Forelimb muscle (tissue), 1 donor: ENCODE measurements at places on chromosomes 13 and 19.
A peak's percentile ranks its signal among the peaks of the same experiment; 100 is the strongest.

- DNase-seq: no peak
Observed at GRCh38 chr13:105047676-105048295, 1487.7 kb downstream of the EFNB2 start.

DNA sequence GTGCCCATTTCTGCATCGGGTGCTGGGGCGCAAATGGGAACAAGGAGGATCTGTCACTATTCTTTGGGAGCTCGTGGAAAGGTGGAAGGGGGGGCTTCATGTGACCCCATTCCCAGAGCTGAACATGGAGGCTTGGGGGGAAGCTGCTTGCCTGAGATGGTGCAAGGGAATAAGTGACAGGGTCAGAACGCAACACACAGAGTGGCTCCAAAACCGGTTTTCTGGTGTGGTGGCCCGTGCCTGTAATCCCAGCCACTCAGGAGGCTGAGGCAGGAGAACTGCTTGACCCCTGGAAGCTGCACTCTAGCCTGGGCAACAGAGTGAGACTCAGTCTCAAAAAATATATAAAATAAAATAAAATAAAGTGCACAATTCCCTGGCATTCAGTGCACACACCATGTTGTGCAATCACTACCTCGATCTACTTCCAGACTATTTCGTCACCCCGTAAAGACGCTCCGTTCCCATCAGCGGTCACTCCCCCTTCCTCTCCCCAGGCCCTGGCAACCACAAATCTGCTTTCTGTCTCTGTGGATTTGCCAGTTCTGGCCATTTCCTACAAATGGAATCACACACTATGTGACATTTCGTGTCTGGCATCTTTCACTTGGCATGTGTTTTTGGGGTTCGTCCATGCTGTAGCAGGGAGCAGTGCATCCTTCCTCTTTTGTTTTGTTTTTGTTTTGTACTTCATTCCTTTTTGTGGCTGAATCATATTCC is 18.2 kb upstream of the COMP start:
- no peak for DNase-seq

GRCh38 chr19:34722353-34722752 is 11.7 kb upstream of the ZNF181 start:
- no peak for DNase-seq

DNA sequence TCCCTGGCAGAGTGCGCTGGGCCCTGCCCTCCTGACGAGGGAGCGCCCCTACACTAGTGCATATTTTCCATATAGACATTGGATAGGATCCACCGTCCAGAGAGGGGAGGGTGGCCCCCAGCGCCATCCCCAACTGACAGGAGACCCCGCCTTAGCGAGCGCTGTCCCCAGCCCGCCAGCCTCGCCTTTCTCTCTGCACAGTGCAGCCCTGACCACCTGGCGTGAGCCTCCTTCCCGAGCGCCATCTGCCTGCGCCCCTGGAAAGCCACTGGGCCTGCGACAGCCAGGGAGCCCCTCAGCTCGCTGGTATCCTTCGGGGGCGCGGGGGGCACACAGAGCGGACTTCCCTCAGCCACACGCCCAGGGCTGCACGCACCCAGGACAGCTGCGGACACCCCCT is 42.1 kb upstream of the ATP12A start:
- no peak for DNase-seq

- DNase-seq: no peak
Observed at GRCh38 chr13:50527188-50527587, 316.3 kb downstream of the DLEU7 start.

- no peak for DNase-seq
Observed at GRCh38 chr13:111629016-111629415, 308.6 kb downstream of the TEX29 start.

DNA sequence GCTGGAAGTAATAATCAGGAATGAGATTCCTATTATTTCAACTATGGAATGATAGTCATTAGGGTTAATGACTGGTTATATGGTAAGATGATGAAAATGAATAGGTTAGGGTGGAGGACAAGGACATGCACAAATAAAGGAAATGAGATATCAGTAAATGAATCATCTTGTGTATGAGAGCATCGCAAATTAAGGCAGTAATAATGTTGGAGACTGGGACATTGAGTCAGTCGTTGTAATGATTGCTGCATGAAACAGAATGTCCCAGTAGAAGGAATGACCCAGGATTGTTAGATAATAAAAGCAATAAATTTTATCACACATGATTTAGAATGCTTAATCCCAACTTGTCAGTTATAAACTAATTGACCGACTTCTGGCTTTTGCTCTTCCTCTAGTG is 1733.7 kb upstream of the PCDH20 start:
- DNase-seq: no peak

- DNase-seq: no peak
Observed at GRCh38 chr13:48819899-48820298, 155.8 kb upstream of the FNDC3A start.

- no peak for DNase-seq
Observed at GRCh38 chr19:6970021-6970420, 51.2 kb downstream of the MBD3L2B start.

- no peak for DNase-seq
Observed at GRCh38 chr13:105426441-105426840, 1109.0 kb downstream of the EFNB2 start.

GRCh38 chr19:46786236-46787039 is 2.0 kb downstream of the SLC1A5 start:
- DNase-seq: peak; percentile 71

DNA sequence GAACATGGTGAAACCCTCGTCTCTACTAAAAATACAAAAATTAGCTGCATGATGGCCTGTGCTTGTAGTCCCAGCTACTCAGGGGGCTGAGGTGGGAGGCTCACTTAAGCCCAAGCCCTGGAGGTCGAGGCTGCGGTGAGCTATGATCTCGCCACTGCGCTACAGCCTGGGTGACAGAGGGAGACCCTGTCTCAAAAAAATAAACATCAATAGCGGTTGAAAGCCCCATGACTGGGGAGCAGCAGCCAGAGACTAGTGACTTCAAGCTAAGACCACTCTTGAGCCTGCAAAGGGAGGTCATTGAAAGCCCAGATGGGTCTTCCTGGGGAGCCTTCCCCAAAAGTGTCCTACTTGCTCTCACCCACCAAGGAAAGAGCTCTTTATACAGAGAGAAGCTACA is 11.9 kb upstream of the ZNF709 start:
- DNase-seq: no peak

DNA sequence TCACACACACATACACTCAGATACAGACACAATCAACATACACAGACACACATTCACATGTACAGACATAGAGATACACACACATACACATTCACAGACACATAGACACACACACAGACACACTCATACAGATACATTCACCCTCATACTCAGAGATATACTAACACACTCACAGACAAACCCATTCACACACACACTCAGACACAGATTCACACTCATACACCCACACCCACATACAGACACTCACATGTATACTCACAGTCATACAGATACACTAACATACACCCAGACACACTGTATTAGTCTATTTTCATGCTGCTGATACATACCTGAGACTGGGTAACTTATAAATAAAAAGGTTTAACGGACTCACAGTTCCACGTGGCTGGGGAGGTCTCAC is 30.8 kb downstream of the GJA3 start:
- DNase-seq: no peak

- DNase-seq: no peak
Observed at GRCh38 chr19:55230780-55231179, 2.2 kb upstream of the TMEM86B start.

GRCh38 chr19:51660975-51661600 is 14.5 kb upstream of the SIGLEC14 start:
- DNase-seq: peak; percentile 51

DNA sequence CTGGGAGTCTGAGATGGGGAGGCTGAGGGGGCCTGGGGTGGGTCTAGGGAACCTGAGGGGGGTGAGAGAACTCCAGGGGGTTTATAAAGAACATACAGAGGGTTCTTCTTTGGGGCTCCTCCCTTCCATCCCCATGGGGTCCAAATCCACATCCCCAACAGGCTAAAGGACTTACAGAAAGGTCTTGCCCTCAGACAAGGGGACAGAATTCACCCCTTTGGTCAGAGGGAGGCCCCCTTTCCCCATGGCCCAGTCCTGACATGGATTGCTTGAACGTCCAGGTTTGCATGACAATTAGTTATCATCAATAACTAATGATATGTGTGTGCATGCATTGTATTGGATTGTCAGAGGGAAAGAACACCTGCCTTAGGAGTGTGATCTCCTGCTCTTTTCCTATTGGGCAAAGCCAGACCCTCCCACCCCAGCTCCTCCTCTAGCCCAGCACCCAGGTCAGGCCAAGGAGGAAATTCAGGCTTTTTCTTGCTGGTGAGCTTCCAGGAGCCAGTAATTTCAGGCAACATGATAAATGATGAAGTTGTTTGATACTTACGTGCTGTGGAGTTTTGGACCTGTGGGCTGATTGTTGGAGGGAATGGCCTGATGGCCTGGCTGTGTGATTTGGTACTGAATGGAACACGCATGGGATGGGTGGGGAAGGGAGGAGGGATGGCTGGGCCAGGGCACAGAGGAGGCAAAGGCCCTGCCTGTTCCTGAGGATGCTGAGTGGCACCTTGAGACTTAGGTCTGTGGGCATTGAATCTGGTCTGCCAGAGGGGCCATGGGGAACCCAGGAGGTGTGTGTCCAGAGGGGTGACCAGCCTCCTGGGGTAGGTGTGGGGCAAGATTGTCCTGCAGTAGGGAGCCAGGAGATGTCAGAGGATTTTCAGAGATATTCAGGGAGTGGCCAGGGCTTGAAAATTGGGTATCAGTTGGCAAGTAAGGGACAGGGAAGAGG is 1.1 kb downstream of the KLHL26 start:
- DNase-seq: no peak

DNA sequence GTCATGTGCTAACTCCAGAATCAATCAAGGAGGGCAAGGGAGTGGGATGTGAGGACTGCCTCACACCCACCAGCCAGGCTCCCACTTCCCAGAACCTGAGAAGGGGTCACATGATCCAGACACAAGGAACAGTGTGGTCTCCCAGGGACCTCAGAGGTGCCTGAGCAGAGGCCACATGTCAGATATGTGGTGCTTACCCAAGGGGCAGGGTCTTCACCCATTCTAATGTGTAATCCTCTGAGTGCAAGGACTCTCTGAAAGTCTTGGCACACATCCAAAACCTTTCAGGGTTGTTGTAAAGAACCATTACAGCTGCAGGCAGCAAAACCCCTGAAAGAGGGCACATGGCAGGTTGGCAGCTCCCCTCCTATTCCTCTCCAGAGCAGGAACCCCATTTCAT is 656.6 kb downstream of the UQCRFS1 start:
- DNase-seq: no peak

GRCh38 chr13:37995092-37995491 is 125.5 kb upstream of the TRPC4 start:
- DNase-seq: no peak

DNA sequence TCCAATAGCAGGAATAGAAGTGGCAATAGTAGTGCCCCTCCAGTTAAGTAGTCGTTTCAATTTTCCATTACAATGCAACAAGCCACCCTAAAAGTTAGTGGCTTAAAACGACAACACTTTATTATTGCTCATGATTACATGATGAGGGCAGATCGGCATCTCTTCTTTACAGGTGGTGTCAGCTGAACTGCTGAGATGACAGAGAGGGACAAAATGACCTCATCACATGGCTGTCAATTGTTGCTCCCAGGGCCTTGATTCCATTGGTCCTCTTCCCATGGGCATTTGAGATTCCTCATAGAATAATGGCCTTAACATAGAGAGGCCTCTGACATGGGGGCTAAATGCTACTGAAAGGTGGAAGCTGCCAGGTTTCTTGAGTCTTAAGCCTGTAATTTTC is 679.8 kb upstream of the KLHL1 start:
- no peak for DNase-seq

- no peak for DNase-seq
Observed at GRCh38 chr19:31485472-31485871, 136.2 kb upstream of the TSHZ3 start.

DNA sequence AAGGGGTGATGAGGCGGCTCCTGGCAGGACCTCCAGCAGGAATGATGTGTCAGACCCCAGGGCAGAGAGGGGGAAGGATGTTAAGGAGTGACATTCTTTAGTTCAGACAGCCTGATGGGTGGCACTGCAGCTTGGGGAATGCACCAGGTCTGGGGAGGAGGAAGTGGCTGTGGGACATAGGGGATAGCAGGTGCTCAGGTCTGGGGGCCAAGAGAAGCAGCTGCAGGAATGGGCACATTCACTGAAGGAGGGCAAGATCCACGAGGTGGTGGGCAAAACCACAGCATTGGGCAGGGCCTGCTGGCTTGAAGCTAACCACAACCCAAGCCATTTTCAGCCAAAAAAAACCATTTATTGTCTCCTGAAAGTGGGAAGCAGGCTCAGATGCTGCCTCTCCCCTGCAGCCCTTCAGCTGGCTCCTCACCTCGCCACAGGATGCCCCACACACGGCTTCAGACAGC is 26.5 kb downstream of the COMP start:
- DNase-seq: no peak

DNA sequence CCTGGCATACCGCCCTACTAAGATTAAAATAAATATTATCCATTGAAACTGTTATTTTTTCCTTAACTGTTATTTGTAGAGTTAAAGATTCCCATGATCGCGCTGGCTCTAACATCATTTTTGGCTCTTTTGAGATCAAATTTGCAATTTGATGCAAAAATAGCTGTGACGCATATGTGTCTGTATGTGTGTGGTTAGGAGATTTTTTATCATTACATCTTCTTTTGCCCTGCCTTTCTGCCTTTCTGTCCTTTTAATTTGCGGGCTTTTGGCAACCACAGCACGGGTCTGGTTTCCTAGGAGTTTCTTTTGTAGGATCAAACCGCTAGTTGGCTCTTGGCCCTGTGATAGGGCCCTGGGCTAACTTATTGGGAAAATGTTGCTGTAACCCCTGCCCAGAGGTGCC is 37.3 kb upstream of the ALOX5AP start:
- DNase-seq: no peak
